Stimulated activated memory B cell treated with anti-CD40 and anti-IgM and Interleukin-4, amounts not matched to agents 10 μg/mL and 1 μg/mL and 100 μg/mL, for 72 hours (primary cell): ENCODE measurements at places on chromosomes 2 and 18.

GRCh38 chr2:42567806-42568400, 529 bp upstream of the MTA3 start:
- ATAC-seq: peak; percentile 80

GRCh38 chr2:110886826-110887573, 154.6 kb downstream of the ACOXL start:
- no peak for ATAC-seq

DNA sequence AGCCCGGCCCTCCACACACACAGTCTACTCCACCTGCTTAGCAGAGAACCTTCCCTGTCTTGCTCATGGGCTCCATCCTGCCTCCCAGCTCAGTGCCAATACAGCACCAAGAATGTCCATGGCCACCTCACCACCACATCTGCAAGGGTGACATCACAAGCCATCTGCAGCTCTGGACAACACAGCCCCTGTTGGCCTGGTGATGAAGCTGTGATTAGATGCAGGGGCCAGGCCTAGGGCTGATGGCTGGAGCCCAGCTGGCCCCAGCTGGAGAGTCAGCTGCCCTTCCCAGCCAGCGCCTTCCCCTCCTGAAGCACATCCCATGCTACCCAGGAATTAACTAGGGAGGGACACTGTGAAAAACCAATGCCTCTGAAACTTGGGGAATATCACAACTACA, 91.1 kb downstream of the TTC32 start:
- ATAC-seq: no peak

DNA sequence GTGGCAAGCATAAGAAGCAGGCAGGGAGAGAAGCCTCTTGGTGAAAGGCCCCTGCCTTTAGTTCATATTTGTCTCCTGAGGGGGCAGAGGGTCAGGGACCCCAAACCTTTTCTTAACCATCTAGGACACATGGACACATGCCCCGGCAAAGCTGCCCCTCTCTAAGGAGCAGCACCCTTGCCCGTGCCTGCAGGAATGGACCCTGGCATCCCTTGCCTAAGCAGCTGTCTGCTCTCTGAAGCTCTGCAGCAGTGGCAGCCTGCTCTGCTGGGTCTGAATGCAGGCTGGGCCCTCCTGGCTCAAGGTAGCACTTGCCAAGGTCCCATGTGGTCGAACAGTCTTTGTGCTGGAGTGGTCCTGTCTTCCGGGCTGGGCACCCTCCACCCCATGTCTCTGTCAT, 174.4 kb downstream of the CELF4 start:
- no peak for ATAC-seq

GRCh38 chr18:48656176-48656575, 117.3 kb downstream of the CTIF start:
- peak; percentile 24 for ATAC-seq

DNA sequence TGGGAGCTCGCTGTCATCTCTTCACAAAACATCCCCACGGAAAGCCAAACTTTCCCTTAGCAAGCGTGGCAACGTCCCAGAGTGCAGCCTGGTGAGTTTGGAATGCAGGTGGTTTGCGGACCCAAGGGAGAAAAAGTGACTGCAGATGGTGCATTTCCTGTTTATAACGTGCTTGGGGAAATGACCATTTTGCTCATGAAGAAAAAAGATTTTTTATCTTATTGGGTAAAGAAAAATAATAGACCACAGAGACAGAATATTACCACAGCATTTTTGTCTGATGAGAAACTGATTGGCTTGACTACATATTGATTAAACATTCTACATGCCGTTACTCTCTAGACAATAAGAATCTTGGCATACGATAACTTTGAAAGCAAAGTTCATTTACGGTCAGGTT, 136.5 kb downstream of the COPS8 start:
- ATAC-seq: no peak

DNA sequence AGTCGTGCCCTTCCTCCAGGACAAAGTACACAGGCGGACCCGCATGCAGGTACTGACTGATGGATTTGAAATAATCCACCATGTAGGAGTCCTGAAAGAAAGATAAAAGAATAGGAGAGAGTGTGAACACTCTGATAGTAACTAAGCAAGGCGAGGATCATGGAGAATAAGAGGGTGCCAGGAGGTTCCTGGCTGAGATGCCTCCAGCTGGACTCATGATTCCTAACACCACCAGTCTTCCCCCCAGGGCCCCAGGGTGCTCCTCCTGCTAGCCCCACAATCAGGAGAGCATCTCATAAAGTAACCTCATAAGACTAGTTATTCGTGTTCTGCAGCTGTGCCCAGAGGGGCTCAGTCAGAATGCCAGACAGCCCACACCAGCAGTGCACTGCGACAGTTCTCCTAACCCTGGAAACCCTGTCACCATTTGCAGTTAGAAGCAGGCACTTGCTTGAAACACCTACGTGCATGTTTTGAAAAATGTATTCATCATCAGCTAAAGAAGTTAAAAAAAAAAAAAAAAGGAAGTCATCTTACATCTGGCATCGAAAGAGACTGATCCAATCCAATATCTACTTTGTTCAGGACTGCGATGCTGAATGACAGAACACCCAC, 36.7 kb downstream of the RMC1 start:
- no peak for ATAC-seq

DNA sequence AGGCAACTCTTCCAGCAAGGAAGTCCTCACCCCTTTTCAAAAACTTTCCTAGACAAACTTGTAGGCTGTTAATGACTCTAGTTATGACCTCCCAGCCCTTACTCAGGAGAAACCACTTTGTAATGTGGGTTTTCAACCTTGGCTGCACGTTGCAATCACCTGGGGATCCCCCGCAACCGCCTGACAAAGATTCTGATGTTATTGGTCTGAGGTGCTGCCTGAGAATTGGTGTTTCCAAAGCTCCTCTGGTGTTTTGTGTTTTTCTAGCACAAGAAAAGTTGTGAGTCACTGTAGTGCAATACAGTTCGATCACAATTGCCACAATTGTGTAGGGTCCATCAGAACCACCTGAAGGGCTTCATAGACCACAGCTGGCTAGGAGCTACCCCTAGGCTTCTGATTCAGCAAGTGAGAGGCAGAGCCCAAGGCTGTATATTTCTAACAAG, 121.6 kb downstream of the SP100 start:
- peak; percentile 91 for ATAC-seq

DNA sequence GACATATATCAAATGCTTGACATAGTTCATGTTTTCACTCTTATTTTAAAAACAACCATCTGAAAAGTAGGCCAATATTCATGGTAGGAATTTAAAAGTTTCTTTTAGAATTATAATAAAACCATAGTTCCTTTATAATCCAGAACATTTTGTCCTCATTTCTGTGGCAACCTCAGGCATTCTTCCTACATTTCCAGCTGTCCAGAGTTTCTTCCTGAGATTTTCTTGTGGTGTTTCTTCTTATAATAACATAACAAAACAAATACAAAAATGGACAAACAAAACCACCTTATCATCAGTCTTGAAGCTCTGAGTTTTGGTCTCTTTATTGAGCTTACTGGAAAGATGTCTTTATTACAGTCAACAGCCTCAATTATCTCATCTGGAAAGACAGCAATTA, 2028.6 kb upstream of the CELF4 start:
- ATAC-seq: no peak

DNA sequence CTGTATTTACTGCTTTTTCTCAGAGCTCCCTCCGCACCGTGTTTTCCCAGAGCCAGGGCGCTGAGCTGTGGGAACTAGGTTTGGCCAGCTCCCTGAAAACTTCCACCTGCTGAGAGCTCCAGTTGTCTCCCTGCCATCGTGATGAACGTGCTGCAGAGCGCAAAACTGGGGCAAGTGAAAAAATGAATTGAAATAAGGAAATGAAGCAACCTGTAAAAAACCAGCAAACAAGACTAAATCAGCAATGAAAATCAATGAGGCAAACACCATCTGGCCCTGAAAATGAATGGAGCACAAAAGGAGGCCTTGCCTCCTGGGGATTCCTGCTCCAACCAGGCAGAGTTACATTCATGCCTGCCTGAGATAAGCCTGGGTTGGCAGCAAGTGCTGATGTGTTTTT, 129.9 kb downstream of the MARCHF4 start:
- no peak for ATAC-seq
